ENCODE measurements at places on chromosomes 3 and 15.

DNA sequence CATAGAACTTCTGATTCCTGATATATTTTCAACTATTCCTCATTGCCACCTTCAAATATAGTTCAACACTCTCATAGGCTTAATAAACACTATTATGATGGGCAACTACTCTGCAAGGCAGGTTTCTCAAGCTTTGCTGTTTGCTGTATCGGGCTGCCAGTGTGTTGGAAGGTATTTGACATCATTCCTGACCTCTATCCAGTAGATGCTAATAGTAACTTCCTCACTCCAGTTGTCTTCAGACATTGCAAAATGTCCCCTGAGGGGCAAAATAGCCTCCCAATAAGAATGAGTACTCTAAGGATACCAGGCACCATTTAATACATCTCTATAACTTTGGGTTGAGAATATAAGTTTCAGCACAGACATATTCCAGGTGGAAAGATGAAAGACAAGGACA is 147.5 kb upstream of the PFN2 start:
- no peak for DNase-seq

GRCh38 chr15:32994810-32995424 is 199.6 kb downstream of the FMN1 start:
- no peak for DNase-seq

- no peak for DNase-seq
These were observed 246.0 kb downstream of the WNT5A start for GRCh38 chr3:55241098-55241497.

DNA sequence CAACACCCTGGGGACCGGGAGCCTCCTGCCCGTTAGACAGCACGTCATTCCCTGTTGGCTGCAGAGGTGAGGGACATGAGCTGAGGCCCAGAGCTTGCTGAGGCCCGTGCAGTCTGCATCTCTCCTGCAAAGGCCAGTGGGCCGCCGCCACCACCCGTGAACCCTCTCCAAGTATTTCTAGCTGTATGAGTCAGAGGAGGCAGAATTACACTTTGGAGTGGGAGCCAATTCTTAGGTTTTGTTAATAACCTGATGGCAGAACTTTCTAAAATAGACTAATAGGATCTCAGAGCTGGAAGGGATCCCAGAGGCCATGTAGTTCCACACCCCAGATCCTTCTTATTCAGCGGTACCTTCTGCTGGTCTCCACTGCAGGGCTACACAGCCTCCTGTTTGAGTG is 335.2 kb upstream of the CTDSPL start:
- no peak for DNase-seq
